ENCODE measurements at places on chromosomes 7 and 10.

DNA sequence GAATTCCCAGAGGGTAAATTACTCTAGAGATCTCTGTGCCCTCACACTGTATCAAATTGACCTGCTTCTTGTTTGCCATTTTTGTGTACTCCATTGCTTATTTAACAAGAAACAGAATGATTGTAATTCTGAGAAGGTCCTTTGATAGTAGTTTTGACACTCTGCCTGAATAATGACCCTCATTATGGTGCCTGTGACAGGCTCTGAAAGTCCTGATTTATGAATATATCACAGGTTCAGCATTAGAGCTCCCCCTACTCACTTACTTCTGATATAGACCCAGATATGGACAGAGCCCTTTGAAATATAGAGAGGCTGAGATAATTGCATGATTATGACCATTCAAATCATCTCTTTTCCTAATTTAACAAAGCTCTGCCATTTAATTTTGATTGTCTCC lies 465.2 kb downstream of the MDFIC start:
- DNase-seq, result no peak

- no peak for DNase-seq
Measured at GRCh38 chr10:120400601-120401000, 56.4 kb upstream of the PLPP4 start.

DNA sequence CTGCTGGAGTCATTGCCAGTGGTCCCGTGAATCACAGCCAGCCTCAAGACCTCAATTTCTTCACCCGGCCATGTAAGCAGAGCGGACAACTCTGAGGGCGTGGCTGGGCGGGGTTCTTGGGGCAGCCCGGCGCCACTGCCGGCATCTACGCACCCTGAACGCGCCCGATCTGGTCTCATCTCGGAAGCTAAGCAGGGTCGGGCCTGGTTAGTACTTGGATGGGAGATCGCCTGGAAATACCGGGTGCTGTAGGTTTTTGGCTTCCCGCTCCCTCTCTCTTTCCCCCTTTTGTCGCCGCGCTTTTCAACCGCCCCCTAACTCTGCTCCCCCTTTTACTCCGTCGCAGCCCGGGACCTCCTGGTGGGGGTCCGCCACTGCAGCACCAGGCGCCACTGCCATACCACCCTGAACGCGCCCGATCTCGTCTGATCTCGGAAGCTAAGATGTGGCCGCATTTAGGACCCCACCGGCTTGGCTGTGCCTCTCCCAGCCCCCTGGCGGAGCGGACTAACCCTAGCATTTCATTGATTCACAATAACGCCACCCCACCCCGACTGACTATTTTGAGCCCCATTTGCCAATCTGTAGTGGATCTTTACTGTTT lies 25.3 kb downstream of the GARIN1A start:
- DNase-seq, result peak; percentile 95

DNA sequence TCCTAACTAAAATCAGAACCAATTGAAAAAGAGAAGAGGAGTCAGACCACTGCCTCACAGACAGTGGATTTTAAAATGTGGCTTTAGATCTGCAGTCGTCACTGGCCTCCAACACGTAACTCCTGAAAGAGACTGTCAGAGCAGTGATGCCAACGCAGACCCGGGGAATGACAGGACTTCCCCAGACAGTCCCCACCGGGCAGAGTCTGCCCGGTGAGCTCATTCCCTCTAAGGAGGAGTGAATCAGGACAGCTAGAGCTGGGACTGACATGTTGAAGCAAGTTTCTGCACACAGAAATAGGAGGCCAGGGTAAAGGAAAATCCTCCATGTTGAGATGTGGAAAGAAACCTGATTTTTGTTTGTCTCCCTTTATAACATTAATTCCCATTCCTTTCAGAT lies 105.0 kb downstream of the TES start:
- DNase-seq, result no peak

GRCh38 chr7:111763221-111763801 lies 201.0 kb upstream of the IMMP2L start:
- peak; percentile 76 for DNase-seq

DNA sequence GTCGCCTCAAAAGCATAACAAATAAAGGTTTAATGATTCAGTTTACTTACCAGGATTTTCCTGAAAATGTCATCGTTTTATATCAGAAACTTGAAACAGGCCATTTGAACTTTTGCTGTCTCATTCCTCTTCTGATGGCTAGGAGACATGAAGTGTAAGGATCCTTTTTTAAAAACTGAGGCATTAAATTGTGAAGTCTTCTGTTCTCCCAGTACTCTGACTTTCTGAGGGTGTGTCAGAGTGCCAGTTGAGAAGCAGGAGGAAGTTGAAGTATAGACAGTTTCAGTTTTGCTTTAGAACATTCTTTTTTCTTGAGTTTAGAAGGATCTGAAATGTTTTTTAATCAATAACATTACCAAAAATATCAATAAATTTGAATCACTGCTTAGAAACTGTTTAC lies at the start of gene SAMD9L:
Gene SAMD9L, minus strand, starts transcription at position 242 of the 400 bp plus-strand sequence. CDS start 12,414 bp downstream, outside the sequence.
- DNase-seq, result no peak

DNA sequence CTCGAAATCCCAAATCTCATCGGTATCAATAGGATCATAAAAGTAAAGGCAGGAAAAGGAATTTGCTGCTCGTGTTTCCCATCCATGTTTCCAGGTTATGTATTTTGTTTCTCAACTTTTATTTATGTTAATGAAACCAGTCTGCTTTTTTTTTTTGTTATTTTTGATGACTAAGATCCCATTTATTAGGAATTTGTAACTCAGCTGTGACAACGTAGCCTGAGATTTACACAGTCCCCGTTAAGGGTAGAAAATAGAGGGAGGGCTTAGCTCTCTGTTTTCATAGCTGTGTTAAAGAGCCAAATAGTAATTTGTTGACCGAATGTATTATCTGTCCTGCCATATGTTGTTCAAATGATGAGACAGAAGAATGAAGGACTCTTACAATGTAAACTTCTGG lies 164.0 kb downstream of the MGMT start:
- DNase-seq, result no peak

DNA sequence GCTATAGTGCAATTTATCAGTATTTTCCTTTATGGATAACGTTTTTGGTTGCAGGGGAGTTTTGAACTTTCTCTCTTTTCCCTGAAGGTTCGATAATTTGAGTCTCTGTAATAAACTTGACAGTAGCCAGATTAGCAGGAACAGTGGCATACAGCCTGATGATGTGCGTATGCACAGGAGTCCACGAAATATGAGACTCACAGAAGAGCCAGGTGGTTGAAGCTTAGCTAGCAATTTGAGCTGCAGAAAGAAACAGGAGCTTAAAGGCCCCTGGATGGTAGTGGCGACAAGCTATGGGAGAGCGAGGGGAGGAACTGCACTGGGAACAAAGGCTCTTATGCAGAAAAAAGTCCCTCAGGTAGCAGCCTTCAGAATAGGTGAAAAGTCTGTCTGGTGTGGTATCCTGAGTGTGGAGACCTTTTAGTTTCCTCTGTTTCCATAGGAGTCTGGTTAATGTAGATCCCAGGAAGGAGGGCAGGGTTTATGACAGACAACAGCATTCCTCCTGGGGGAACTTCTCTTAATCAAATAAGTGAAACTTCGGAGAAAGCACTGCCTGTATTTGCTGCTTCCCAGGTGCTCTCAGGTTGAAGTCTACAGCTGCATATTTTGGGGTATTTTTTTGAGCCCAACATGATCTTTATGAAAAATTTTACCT lies 32.7 kb downstream of the FANK1 start:
- no peak for DNase-seq

DNA sequence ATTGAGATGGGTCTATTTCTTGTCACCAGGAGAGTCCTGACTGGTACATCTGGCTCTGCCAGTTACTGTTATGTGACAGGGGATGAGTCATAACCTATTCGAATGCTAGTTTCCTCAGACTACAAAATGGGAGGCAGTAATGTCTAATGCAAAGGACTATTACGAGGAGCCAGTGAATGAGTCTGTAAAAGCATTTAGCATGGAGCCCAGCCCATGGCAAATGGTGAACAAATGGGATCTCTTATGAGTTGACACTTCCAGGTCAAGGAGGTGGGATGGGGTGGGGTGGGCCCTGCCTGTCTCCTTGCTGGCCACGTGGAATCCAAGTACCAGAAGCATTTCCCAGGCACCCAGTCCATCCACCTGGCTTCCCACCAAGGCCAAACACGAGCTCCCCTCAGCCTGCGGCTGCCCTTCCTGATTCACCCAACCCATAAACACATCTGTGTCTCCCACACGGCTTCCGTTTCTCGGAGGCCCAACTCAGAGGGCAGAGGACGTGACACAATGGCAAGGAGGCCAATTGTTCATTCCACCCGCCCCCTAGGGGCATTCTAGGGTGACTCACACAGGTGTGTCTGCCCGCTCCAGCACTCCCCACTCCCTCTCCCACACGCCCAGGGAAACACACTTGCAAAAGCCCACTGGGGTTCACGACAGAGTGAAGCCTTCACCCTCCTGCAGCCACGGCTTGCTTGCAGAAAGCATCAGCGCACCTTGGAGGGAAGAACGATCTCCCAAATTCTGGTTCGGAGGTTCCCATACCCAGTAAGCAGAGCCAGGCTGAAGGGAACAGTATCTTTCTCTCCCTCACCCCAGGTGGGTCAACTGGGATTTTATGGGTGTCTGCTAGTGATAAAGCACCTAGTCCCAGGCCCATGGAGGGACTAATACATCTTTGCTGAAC lies 109.8 kb downstream of the SH3PXD2A start:
- peak; percentile 63 for DNase-seq

GRCh38 chr10:94420998-94421528 lies 18.7 kb downstream of the TBC1D12 start:
- DNase-seq, result no peak

DNA sequence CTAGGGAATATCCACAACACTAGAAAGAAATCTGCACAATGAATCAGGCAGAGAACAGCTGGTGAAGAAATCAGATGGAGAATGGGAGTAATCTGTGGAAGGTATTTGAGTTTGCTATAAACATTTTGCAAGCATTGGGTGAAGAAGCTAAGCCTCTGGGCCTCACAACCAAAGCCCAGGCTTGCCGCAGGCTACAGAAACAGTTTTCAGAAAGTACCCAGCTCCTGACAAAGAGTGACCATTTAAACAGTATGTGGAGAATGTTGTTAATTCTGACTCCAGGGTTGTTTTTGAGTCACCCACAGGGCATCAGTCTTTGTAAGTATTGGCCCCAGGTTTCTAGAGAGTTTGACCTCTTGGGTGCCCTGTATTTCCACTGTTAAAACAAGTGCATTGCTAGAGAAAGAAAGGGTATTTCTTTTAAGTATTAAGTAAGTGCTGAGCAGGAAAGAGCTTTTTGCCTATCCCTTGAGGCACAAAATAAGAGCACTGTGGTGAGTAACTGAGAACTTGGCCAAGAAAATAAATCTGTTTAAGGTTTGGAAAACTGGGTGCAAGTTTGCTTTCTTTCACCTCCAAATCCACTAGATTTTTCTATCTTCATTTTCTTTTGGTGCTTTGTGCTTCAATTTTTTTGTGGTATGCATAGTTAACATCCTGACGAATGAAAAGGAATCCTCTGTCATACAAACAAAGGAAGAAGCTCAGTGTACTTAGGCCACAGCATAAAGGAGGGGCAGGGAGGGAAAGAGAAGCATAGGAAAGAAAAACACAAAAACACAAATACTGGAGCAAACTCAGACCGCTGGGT lies 691.8 kb downstream of the SUGCT start:
- DNase-seq, result peak; percentile 53

DNA sequence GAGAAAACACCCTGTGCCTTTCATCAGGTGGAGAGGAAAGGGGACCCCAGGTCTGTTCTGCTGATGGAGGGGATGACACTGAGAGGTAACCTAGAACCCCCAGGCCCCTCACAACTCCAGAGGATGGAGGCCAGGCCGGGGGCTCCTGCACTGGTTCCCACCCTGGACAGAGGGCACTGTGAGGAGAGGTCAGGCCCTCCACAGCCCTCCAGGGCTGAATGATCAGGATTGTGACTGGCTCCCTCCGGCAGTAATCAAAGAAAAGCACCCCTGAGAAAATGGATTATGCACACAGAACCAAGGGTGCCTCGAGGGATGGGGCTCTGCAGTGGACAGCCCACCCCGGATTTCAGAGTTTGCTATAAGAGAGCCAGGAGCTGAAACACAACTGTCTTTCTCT lies 502.8 kb downstream of the TCERG1L start:
- DNase-seq, result peak; percentile 22

- no peak for DNase-seq
Measured at GRCh38 chr7:29254591-29254990, 60.0 kb downstream of the CHN2 start.

DNA sequence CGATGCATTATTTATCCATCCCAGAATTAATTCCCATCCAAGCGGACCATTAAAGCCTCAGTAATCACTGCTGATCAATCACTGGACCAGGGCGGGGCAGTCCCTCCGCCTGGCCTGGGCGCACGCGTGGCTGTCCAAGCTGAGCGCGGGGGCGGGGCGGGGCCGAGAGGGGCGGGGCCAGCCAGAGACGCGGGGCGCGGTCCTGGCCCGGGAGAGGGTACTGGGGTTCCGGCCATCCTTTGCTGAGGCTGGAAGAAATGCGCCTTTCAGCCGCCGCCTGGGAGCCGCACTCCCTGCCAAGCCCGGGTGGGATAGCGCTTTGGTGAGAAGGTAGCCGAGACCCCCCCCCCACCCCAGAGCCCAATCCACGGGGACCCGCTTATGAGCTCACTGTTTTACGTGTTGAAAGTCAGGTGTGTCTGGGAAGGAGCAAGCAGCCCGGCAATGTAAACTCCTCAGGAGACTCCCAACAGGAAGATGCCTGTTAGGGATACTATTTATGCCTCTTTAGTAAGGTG lies at the start of gene ARHGAP22:
Gene ARHGAP22, minus strand, starts transcription at position 83 of the 518 bp plus-strand sequence. CDS start 277 bp downstream, outside the sequence.
- peak; percentile 81 for DNase-seq

- DNase-seq, result no peak
Measured at GRCh38 chr10:96168546-96168945, 38.4 kb downstream of the ZNF518A start.

DNA sequence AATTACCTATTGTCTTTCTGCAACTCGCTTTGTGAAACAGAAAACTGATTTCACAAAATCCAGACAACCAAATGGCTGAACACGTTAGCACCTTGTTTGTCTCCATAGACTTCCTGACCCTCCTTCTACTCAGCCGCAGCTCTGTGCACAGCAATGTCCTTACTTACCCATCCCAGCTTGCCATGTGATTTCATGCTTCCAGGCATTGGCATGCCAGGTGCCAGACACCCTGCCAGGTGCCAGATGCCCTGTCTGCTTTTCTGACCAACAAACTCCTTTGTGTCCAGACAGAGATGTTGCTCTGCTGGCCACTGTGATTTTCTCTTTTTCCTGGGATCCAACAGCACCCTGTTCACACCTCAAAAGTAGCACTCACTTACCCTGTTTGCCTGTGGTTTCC lies 16.1 kb upstream of the FAM170B start:
- no peak for DNase-seq

DNA sequence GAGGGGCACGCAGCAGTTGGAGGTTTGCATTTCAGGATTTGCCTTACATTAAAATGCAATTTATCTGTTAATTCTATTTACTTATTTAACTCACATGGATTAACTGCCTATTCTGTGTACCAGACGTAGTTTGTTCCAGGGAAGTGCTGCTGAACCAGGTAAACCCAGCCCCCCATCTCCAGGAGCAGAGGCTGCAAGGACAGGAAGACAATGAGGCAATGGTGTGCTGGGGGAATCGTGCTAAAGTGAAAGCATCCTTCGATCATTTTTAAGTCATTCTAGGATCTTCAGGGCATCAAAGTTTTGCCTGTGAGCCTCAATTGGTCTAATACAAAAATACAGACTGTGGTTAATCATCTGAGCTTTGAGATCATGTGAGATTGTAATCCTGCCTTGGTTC lies 166.4 kb downstream of the DNAJB6 start:
- peak; percentile 5 for DNase-seq

GRCh38 chr7:129855234-129855673 lies 97.5 kb downstream of the UBE2H start:
- DNase-seq, result no peak
